ENCODE measurements at places on chromosomes 2 and 18.

- DNase-seq, result no peak
Observed at GRCh38 chr2:112641701-112642100, 4.0 kb upstream of the SLC20A1 start.

DNA sequence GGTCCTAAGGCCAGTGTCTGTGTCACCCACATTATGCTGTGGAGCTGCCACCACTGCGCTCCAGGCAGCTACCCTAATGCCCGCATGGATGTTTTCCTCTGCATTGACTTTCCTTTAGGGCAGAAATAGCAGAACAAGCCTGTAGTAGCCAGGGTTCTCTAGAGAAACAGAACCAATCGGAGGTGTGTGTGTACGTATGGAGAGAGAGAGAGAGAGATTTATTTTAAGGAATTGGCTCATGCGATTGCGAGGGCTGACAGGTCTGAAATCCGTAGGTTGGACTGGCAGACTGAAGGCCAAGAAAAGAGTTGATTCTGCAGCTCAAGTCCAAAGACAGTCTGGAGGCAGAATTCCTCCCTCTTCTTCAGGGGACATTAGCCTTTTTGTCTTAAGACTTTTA is 110.3 kb downstream of the LAMA3 start:
- DNase-seq, result no peak

- DNase-seq, result no peak
Observed at GRCh38 chr18:59127047-59127446, 12.6 kb upstream of the SEC11C start.

- DNase-seq, result peak; percentile 62
Observed at GRCh38 chr2:241901500-241902351, 32.2 kb downstream of the RTP5 start.

- no peak for DNase-seq
Observed at GRCh38 chr2:191693166-191693565, 15.2 kb downstream of the NABP1 start.

DNA sequence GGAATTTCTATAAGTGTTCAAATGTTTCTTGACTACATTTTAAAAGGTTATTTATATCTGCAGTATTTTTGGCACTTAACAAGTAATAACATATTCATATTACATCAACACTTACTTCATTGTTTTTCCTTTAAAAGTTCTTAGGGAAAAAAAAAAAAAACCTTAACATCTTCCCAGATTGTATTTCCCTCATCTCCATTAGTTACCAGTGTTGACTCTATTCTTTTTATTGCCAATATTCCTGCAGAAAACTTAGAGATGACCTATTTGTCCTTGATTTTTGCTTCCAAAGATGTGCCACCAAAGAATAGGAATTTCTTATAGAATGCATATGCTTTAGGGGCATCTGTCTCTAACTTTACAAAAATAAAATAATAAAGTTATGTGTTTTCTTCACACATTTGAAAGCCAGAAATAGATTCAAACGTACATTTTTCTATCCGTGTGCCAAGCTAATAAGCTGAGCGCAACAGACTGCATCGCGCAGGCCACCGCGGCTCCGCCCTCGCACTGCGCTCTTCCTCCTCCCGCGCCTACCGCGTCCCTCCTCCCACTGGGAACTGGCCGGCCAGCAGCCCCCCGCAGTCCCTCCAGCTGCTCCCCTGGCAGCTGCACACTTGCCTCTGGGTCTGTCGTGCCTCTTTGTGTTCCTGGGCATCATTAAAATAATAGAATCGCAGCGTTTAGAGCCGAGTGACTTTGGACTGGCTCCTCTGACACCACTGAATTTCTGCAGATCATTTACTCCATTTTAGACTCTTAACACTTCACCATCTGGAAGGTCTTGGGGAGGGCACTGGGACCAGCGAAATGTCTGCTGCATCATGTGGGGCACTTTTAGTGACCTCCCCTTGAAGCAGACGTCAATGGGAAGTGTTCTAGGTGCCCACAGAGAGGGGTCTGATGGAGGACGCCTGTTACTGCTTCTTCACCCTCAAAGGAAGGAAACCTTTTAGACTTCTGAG is 21.2 kb upstream of the NAB1 start:
- no peak for DNase-seq

DNA sequence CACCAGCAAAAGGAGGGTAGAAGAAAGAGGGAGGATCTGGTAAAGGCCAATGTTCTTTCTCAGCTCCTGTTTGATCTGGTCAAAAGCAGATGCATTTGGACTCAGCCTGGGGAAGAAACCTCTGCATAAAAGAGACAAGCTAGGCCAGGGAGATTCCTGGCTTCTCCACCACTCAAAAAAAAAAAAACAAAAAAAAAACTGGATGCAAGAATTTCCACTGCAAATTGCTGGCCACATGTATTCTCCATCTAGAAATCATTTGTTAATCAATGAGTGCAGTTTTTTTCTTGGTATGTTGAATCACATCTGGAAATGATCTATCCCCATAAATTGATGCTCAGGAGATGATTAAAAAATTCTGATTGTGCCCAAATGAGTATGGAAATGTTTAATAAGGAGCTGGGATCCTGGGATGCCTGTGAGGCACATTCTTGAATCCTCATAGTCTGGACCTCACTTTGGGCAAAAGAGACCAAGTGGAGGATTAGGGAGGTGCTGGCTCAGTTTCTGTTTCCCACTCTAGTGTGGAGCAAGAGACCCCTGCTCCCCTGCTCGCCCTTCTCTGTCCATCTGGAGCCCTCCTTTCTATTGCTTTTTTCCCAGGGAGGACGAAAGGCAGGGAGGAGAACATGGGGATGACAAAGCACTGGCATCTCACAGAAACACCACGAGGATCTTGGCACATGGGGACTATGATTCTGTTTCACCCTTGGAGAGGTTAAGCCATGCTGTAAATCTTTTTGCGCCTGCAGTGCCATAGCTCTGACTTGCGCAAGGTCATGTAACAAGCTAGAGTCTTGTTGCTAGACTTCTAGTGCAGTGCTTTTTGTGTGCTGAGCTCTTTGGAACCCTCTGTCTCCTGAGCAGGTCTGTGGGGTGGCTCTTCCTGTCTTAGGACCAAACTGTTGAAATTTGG is 57.6 kb downstream of the APOB start:
- peak; percentile 60 for DNase-seq

GRCh38 chr2:10004836-10005235 is 38.5 kb upstream of the KLF11 start:
- no peak for DNase-seq

DNA sequence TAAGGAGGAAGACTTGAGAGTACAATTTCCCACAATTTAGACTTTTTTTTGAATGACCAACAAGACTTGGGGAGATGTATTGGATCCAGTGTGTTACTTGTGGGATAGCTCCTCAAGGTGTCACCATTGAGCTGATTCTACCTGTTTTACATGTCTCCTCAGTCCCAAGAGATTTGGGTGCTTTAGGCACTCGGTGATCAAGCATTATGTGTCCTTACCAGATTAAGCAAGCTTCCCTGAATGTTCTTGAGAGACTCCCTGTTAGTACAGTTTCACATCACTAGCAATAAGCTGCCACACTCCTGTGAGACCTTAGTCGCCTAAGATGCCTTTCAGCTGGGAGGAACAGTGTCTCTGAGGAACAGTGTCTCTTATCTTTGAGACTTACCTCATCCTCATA is 384.3 kb upstream of the SYT4 start:
- DNase-seq, result no peak

All from ureter (tissue), 1 donor.